ENCODE measurements at places on chromosomes 7 and 10. TPM values are rescaled to one million over a fixed set of nuclear protein-coding genes. Genes with fewer than 3 reads are reported as not detected.

DNA sequence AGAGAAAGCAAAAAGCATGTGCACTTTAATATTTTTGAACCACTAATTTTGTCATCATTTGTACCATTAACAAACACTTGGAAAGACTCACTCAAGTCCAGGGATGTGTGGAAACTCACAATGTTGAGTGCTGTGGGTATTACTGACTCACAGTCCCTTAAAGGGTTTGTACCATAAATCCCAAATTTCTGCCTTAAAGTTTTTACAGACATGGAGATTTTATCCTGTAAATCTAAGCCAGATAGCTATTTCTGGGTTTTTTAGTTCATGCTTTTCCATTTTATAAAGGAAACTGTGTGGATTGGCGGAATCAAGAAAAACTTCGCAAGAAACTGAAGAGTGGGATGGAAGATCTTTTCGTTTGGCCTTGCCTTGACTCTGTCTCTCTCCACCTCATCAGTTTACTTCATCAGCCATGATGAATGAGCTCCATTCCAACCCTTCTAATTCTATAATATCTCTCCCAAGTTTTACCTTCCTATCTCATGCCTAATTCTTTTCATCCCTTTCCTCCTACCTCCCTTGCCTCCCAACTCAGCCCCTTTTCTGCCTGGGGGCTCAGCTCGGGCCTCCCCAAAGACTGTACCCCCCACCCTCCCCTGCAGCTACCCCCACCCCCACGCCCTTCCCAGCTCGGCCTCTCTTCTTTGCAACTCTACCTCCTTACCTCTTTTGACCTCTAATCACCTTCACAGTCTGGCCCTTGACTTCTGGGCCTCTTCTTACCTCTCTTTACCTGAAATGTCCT is 218.5 kb upstream of the MKLN1 start:
- H3K27me3 ChIP-seq, result no peaks in the 10 kb centered on the region
- peak overlapping the region; percentile 80 for H3K4me3 ChIP-seq
- H3K36me3 ChIP-seq, result no peaks in the 10 kb centered on the region

GRCh38 chr7:80679921-80680907 is 41.8 kb downstream of the CD36 start:
- H3K4me3 ChIP-seq, result no peak overlapping the region
- H3K27me3 ChIP-seq, result no peaks in the 10 kb centered on the region
- no peak for DNase-seq
- H3K27ac ChIP-seq, result no peak overlapping the region
- H3K4me1 ChIP-seq, result no peaks in the 10 kb centered on the region

GRCh38 chr7:36637417-36637816 is 86.9 kb downstream of the AOAH start:
- no peaks in the 10 kb centered on the region for H3K27me3 ChIP-seq
- no peaks in the 10 kb centered on the region for H3K4me1 ChIP-seq
- no peak for DNase-seq
- no peaks in the 10 kb centered on the region for H3K36me3 ChIP-seq
- no peak overlapping the region for H3K4me3 ChIP-seq

- no peaks in the 10 kb centered on the region for H3K27me3 ChIP-seq
- DNase-seq, result no peak
- no peak overlapping the region for H3K27ac ChIP-seq
- no peaks in the 10 kb centered on the region for H3K36me3 ChIP-seq
- no peak overlapping the region for H3K4me3 ChIP-seq
- no peaks in the 10 kb centered on the region for H3K4me1 ChIP-seq
Observed at GRCh38 chr10:68221196-68221595, 10.7 kb downstream of the ATOH7 start.

DNA sequence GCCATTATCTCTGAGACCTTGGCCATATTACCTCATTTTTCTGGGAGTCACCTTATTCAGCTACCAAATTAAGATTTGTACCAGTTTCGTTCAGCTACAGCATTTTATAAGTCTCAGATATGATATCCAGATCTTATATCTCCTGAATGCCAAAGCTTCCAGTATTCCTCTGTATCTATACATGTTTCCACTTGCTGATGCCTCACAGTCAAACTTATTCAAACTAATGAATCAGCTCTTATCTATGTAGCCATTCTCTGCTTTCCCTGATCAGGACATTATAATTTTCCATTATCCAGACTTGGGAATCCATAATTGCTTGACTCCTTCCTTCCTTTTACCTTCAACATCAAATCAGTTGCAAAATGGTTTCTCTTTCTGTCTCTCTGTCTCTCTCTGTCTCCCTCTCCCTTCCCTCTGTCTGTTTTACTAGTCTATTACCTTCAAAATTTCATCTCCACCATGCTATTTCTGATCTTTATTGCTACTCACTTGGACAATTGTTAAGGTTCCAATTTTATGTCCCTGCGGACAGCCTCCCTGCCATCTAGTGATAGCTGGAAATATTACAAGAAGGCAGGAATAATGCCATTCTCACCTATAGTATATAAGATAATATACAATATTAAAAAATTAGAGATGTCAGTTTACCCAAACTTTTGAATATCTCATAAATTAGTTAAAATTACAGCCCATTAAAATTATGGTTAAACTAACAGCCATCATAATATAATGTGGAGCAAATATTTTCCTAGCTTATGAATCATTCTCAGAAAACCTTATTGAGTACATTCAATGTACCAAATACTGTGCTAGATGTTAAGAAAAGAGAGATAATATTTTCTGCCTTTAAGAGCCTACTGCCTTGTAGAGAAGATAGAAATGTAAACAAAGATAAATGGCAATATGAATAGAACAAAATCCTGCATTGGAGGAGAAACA is 89.8 kb downstream of the PCLO start:
- H3K4me1 ChIP-seq, result no peaks in the 10 kb centered on the region
- DNase-seq, result no peak
- no peak overlapping the region for H3K4me3 ChIP-seq
- no peaks in the 10 kb centered on the region for H3K36me3 ChIP-seq

DNA sequence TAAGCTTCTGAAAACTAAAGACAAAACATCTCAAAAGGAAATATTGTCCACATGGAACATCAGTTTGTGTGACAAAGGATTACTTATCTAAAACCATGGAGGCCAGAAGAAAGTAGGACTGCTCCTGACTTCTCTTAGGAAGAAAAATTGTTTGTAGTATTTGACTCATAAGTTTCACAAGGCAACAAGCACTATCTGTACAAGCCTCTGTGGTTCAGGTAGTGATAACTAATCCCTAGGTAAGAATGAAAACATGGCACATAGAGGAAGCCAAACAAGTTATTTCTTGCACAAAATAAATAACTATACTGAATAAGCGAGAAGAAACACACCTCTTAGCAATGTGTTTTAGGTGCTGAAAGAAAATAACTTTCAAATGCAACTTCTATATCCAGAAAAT is 30.3 kb downstream of the TFPI2 start:
- no peaks in the 10 kb centered on the region for H3K27me3 ChIP-seq
- no peaks in the 10 kb centered on the region for H3K4me1 ChIP-seq
- no peaks in the 10 kb centered on the region for H3K36me3 ChIP-seq
- H3K27ac ChIP-seq, result no peak overlapping the region
- no peak for DNase-seq

- no peak overlapping the region for H3K4me3 ChIP-seq
- H3K27me3 ChIP-seq, result no peaks in the 10 kb centered on the region
- no peak for DNase-seq
- H3K36me3 ChIP-seq, result no peaks in the 10 kb centered on the region
Observed at GRCh38 chr10:48503293-48503911, 101.5 kb downstream of the ARHGAP22 start.

DNA sequence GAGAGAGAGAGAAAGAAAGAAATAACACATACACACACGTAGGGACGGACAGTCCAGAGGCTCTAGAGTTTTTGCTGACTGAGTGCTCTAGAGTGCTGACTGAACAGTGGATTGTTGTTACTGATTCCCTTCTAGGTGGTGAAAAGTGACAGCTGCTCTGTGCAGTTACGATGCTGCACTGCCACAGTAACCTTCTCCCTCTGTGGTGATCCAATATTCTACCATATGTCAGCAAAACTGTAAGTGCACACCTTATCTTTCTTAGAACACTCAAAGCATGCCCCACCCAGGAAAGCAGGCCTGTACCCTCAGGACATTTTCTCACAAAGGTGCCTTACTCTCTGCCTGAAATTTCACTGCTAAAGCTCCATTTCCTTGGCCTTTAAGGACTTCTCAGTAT is 1023.5 kb downstream of the TYW1 start:
- no peak for DNase-seq
- H3K4me3 ChIP-seq, result no peak overlapping the region
- peaks cover 10% of the 10 kb centered on the region for H3K4me1 ChIP-seq

- no peak overlapping the region for H3K4me3 ChIP-seq
- no peak for DNase-seq
- H3K4me1 ChIP-seq, result no peaks in the 10 kb centered on the region
- H3K27ac ChIP-seq, result no peak overlapping the region
- no peaks in the 10 kb centered on the region for H3K27me3 ChIP-seq
Observed at GRCh38 chr7:20484356-20484755, 131.1 kb upstream of the ABCB5 start.

DNA sequence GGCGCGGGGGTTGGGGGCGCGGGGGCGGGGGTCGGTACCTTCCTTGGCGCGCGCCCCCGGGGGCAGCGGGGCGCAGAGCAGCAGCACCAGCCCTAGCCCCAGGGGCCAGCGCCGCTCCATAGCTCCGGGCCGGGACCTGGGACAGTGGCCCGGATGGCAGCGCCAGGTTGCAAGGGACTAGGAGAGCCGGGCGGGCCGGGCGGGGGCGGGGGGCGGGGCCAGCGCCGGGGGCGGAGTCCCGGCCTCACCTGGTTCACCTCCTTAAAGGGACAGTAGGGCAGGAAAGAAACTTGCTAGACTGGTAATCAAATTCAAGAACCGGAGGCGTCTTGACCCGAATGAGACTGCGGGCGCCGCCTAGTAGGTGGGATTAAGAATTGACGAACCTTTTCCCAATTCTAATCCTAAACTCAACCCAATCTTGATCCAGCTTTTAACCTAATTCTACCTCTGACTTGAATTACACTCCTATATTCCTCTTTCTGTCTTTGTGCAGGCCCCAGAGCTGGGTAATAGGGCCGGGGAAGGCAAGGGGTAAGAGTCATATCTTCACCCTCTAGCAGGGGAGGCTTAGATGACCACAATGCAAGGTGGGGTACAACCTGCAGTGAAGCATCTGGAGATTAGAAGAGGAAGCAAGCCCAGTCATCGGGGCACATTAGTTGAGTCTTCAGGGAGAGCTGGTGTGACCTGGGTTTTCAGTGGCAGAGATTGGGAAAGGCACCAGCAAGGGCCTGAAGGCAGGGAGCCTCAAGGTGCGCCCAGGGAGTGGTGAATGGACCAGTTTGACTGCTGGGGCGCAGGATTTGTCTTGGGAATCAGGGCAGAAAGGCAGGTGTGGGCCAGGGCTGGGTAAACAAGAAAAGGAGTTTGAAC is at the start of gene EPHA1:
EPHA1 (minus strand) TSS at position 171 of the 876 bp plus-strand sequence; CDS start at position 120, 51 bp downstream.
- no peaks in the 10 kb centered on the region for H3K36me3 ChIP-seq
- H3K27me3 ChIP-seq, result peaks cover 29% of the 10 kb centered on the region
- no peak for DNase-seq
- H3K27ac ChIP-seq, result no peak within 1 kb of the TSS
- peak within 1 kb of the TSS; percentile 24 for H3K4me3 ChIP-seq

The ZFAND2A gene
- polyA plus RNA-seq, result 49.2 TPM

The KCNH2 gene
- 4.5 TPM for polyA plus RNA-seq

The ZNF239 gene
- 6.8 TPM for polyA plus RNA-seq

The CTTNBP2 gene
- 2.7 TPM for polyA plus RNA-seq

The HOGA1 gene
- polyA plus RNA-seq, result 3.2 TPM

The PIK3AP1 gene
- 5.8 TPM for polyA plus RNA-seq

The SAMD9L gene
- 4.9 TPM for polyA plus RNA-seq
